ENCODE measurements at places on chromosomes 7 and 10.
A peak's percentile ranks its signal among the peaks of the same experiment; 100 is the strongest.

GRCh38 chr10:3770611-3771110 is 14.3 kb downstream of the KLF6 start:
- DNase-seq, result no peak

DNA sequence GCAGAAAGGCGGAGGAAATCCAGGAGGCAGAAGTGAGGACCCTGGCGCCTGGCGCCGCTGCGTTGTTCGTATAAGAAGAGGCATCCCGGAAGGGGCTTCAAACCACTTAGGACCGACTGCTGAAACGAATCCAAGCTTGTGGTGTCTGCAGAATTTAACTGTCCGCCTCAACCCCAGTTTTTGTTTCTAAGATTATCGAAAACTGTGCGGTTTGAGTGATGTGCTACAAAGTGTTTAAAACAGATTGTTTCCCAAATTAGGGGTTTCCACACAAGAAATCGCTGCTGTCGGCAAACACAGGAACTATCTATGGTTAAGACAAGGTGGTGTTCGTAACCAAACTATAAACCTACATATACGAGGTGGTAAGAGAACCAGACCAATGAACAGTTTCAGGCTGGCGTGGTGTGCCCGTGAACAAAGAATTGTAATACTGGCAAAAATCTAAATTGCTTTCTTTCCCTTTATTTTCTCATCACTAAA is 835 bp upstream of the DGKI start:
- DNase-seq, result no peak

DNA sequence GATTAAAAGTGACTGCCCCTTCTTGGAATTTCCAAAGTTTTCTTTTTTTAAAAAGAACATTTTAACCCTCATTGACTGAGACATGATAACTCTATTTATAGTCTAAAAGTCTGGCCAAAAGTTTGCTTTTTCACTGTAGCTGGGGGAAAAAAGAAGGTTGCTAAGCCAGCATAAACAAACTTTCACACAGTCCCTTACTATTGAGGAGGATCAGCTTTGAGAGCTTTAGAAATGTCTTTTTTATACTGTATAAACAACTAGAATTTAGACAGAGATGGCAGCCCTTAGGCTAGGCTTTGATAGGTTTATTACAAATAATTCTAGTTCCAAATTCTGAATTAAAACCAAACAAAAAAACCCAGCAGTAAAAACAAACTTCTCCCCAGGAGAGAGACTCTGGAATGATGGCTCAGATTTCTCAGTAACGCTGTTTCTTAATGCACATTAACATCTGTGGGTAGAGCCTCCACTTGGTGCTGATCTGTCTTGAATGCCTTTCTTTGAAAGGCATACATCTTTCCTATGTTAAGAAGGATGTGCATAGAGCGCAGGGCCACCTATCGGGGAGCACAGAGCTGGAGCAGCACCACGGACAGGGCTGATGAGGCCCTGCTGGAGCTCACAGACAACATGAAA is 100.9 kb upstream of the PDLIM1 start:
- DNase-seq, result no peak

DNA sequence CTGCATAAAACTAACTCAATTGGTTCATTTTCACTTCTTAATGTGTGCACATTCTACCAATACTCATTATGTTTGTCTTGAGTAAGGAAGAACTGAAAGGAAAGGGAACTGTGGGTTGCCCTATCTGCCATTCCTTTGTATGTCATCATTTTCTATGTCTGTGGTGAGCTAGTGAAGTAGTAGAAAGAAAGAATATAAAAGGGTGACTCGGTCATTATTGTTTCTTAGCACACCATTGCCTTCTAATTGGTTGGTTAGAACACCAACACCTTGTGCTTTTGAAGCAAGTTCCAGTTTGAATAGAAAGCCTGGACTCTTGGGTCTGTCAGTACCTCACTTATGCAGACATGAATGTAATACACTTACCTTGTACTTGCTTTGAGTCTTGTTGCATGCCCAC is 64.3 kb upstream of the MDFIC start:
- DNase-seq, result no peak

DNA sequence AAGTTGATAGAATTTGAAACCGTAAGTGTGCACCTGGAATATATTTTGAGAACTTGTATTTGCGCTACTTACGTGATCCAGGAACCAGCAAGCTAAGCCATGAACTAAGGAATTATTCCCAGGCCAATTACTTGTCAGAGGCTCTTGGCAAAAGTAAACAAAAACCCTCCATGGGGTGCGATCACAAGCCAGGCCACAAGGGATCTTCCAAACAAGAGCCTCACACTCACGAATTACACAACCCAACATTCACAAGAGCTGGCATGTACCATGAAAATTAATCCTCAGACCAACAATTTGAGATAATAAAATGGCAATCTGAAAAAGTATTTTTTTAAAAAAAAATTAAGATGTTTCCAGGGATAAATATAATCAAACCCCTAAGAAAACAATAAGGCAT is 467.0 kb upstream of the AKR1E2 start:
- no peak for DNase-seq

DNA sequence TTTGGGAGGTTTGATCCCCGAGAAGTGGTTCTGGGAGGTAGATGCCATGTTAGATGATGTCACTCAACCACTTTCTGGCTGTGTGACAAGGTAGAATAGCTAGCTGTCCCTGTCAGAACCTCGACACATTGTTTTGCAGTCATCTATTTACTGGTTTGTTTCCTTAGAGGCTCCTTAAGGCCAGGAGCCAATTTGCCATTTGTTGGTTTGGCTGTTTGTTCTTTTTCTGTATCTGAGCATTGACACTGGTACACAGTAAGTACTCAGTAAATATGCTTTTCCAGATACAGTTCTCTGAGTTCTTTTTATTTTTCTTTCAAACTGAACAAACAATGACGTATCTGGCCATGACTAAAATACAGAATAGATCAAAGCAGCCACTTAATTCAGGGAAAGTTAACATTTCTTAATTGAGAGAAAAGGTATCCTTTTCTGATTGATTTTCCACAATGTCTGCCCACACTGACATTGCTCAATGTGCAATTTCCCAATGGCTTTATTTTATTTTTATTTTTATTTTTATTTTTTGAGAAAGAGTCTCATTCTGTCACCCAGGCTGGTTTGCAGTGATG is 121.6 kb downstream of the SPAG6 start:
- no peak for DNase-seq

- DNase-seq, result no peak
Measured at GRCh38 chr7:105916603-105917002, 40.2 kb upstream of the ATXN7L1 start.

GRCh38 chr10:113454341-113455061 is 98.4 kb upstream of the HABP2 start:
- DNase-seq, result peak; percentile 29

DNA sequence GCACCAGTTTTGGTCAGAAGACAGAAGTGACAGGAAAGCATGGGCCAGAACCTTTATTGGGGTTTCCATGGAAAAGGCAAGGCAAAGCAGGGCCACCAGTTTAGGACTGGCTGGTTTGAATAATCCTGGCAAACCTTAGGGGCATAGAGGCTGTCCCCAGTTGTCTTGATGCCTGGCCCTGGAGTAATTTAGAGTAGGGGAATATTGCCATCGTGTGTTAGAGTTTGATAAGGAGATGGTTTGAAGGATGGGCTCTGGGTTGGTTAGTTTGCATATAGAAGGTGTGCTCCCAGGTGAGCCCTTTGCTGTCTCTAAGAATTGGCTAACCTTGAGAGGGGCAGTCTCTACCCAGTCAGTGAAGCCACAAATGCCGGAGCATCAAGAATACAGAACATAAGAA is 79.6 kb downstream of the ZNF777 start:
- no peak for DNase-seq

- DNase-seq, result no peak
Measured at GRCh38 chr10:48453451-48454301, 147.2 kb downstream of the MAPK8 start.

DNA sequence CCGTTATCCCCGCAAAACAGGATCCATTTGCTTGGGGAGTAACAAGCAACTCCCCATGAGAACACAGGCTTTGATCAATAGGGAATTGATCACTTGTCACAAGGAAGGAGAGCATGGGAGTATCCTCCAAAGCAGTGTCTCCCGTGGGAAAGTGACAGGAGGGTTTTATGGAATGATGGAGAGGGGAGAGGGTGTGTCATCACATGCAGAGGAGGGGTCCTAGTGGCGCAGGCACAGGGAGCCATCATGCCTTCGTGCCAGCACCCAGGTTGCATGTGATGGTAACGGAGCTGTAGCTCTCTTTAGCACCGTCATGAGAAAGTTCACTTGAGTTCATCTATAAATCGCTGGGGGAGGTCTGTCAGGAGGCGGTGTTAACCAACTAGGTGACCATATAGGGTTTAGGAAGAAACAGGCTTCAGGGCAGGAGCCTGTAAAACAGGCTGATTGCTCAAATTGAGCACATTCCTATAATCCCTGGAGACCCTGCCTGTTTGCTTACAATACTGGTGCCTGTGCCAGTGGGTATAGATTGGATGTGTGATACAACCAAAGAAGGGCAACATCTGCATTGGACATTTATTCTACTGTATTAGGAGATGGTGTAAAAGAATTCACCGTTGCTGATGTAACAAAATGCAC is 428.5 kb downstream of the GALNT17 start:
- no peak for DNase-seq

DNA sequence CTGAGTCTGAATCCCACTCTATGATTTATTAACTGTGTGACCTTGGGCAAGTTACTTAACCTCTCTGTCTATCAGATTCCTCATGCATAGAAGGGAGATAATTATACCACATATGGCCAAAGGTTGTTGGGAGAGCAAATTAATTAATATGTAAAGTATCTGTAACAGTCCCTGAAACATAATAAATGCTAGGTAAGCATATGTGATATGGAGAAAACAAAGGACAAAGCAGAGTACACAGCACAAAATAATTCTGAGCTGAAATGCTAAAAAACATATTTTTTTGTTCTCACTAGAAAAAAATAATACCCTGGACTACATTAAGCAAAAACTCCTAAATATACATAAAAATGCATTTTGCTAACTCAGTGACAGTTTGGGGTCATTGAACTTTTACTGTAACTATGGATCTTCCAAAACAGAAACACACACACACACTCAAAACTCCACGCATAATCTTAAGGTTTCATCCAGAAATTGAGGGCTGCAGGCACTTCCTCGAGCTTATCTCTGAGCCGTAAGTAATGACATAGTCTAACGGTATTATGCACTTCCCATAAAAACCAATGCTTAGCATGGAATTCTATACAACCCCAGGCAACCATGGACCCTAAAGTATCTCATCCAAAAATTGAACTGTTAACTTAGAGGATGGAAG is 201.7 kb upstream of the PTN start:
- no peak for DNase-seq

DNA sequence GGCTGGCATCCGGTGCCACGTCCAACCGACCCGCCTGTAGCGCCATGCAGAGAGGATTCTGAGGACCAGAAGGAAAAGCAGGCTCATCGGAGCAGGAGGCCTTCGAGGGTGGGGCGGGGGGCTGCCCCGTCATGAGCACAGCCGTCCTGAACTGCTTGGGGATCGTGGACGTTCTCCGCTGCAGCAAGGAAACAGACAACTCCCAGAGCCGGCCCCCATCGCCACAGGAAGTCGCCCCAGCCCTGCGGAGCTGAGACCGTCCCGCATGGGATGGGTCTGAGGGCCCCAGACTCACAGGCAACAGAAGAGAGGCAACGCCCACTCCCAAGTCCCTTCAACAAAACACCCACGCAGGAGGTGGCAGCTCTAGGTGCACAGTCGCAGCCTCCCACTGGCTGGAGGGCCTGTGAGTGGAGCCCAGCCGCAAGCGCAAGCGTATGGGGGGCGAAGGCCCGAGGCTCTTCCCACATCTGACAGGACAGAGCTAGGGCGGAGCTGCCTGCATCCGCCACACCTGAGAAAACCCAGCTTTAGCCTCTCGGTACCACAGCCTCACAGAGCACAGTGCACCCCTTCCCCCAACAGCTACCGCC is 64.7 kb upstream of the TNRC18 start:
- DNase-seq, result no peak

GRCh38 chr10:61618388-61618961 is 44.3 kb upstream of the CABCOCO1 start:
- no peak for DNase-seq

DNA sequence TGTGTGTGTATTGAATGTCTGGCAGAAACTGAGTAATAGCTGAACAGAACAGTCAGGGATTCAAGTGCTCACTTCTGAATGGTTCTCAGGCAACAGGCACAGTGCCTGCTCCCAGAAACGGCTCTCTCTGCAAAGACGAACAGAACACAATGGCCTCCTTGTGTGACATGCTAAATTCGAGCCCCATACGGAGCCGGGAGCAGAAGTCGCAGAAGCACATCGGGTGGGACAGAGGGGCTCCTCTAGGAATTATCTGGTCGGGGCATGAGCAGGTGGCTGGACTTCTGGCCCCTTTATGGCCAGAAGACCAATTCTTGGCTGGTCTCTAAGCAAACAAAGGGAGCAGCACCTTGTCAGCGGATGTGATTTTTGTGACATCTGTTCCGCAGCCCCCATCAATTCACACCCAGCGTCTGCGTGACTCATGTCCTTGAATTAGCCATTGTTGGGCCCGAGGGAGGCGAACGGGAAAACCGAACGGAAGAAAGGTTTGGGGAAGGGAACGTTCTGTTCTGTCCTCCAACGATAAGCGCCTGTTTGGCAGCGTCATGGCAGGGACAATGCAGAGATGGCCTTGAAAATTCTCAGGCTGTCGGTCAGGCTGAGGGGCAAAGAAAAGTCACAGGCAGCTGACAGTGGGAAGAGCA is 47.3 kb upstream of the NPTX2 start:
- no peak for DNase-seq

GRCh38 chr7:26686448-26686981 is 177.9 kb downstream of the SKAP2 start:
- DNase-seq, result peak; percentile 52

DNA sequence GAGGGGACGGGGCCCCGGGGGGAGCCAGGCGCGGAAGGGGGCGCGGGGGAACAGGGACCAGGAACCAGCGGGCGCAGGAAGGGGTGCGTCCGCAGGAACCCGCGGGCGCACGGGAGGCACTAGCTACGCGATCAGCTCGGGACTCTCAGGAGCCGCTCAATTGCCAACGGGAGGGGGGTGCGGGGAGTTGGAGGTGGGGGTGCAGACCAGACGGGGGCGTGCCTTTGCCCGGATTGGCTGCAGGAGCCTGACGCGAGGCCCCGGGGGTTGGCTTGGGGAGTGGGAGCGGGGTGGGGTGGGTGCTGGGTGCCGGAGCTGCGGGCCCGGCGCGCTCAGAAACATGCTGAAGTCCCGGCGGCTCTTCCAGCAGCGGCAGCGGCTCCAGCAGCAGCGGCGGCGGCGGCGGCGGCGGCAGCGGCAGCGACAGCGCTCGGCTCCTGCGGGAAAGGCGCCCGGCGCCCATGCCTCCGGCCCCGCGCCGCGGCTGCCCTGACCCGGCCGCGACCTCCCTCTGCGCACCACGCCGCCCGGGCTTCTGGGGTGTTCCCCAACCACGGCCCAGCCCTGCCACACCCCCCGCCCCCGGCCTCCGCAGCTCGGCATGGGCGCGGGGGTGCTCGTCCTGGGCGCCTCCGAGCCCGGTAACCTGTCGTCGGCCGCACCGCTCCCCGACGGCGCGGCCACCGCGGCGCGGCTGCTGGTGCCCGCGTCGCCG is at the start of gene ADRB1:
TSS of gene ADRB1 (plus strand) at position 335 of the 715 bp plus-strand sequence. CDS start at position 602, 267 bp downstream.
- no peak for DNase-seq

DNA sequence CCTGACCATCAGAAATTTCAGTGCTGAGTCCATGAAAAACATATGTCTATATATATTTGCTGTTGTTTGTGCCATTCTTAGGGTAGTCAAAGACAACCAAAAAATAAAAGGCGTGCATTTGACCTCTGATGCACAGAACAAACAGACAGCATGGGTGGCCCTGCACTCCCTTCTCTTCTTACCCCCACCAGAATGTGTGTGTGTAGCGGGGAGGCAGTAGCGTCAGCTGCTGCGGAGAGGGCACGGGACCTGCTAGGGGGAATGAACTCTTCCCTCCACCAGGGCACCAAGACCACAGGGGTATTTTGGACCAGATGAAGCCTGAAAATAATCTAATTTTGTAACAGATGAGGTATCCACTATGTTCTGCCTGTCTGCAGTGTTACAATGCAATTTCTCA is 277.7 kb upstream of the ZNF32 start:
- DNase-seq, result no peak

Measured in erythroblast (primary cell).